ENCODE measurements at places on chromosomes 13 and 19.

DNA sequence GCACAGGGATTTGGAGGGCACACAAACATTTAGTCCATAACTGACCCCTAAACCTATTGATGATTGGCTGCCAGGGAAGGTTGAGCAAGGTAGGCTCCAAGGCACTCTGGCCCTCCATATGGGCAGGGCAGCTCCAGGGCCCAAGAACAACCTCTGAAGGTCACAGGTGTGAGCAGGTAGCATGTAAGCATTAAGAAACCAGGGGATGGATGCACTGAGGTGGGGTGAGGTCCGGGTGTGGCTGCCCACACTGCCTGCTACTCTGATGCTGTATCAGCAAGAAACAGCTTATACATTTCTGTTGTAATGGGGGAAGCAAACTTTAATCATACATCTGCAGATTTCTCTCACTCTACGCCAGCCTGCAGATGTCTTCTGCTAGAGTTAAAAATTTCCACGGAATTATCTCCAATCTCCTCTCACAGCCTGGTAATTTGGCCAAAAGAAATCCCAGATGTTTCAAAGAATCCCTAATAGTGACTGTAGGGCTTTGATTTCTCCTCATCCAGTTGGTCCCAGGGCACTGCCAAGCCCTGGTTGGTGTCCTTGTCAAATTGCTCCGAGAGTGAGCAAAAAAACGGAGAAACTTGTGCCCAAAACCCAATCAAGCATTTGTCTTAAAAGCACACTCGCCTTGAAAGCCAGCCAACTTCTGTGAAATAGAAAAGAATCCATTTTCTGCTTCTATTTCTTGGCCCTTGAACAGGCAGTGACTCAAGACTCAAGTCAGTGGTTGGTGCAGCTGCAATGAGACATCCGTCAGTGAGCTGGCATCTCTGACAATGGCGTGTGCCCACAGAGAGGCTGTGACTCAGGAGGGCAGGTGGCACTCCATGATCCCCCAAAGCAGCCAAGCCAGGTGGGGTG is 72.5 kb upstream of the MRI1 start:
- no peak for DNase-seq

DNA sequence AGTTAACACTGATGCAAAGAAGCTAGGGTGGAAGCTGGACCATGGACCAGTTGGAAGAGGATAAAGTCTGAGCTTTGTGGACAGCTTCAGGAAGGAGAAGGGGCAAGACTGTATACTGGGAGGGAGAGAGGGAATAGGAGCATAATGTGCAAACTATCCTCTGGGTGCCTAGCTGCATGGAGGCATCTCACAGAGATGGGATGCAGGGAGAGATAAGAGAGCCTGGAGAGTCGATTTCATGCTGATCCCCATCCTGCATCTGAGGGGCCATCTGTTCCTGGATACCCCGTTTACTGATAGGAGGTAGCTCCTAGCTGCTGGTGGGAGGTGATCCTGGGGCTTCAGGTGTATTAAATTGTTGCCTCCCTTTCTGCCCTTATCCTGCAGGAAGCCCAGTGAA is 8.8 kb downstream of the CYP4F3 start:
- DNase-seq = no peak

GRCh38 chr13:41216160-41216559 is 21.8 kb upstream of the KBTBD7 start:
- no peak for DNase-seq

DNA sequence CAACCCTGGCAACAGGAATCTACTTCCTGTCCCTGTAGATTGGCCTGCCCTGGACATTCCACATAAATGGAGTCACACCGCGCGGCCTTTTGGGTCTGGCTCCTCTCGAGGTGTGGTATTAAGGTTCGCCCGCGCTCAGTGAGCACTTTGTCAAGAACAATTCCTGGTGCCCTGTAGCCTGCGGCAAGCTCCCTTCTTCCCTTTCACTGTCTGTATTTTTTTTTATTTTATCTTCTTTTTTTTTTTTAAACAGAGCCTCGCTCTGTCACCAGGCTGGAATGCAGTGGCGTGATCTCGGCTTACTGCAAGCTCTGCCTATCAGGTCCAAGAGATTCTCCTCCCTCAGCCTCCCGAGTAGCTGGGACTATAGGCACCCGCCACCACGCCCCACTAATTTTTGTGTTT is 28.3 kb downstream of the PEX11G start:
- no peak for DNase-seq

GRCh38 chr13:85461621-85462020 is 337.6 kb downstream of the SLITRK6 start:
- DNase-seq = no peak

DNA sequence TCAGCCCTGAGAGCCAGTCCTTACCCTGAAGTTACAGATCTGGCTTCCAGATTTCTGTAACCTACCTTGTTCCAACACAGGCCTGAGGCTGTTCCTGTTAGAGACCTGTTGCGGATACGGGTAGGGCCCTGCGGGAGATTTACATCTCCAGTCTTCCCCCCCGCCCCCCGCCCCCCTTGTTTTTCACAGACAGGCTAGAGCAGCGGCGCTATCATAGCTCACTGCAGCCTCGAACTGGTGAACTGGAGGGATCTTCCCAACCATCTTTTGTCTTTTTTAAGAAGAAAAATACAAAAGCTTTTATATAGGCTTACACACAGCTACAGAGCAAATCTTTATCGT is 10.6 kb upstream of the CEACAM21 start:
- peak; percentile 44 for DNase-seq

DNA sequence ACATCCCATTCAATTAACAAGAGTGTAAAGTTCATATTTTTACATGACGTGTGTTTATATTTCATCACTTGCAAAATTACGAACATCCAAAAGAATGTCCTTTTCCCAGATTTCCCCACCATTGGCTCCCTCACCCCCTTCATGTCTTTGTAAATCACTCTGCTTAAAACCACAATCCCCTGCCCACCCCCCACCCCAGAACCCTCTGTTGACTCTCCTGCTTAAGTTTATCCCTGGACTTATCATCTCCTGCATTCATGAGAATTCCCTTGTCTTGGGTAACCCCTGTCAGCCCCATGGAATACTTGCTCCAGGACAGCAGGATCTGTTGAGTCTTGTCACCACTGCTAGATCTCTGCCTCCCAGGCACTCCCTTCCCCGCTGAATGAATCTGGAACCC is 109.9 kb downstream of the COL4A1 start:
- no peak for DNase-seq

DNA sequence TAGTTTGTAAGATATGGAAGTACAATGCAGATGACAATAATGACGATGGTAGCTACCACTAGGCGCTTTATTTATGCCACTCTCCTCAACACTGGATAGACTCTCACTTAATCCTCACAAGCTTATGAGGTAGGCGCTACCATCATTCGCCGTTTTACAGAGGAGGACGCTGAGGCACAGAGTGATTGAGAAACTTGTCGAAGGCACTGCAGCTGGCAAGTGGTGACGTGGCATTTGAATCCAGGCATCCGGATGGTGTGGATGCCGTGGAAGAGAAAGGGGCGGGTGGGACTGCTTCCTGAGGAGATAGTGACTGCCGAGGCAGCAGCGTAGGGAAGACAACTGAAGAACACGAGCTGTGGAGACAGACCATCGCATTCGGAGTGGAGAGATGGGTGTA is 1.3 kb upstream of the RPS9 start:
- no peak for DNase-seq

DNA sequence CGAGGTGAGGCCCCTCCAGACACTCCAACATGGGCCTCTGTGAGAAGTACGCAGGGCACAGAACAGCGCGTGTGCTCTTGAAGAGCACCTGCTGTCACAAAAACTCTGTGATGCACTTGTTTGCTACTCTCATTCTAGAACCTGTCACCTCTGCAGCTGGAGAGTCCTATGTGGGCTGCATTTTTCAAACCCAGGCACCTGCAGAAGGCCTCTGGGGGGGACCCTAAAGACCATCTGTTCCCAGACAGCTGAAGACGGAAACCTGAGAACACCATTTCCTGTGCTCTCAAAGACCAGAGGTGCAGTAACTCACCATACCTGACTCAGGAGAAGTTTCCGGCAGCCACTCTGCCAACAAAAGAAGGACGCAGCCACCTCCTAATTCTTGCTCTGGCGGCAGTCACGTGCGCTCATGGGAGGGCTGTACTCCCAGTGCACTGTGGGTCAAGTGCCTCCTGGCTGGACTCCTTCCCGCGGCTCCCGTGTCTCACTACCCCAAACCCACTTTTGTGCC is 28.1 kb downstream of the RANBP3 start:
- DNase-seq = peak; percentile 69

- DNase-seq = no peak
These were observed 7.3 kb downstream of the TNNT1 start for GRCh38 chr19:55141696-55142095.

DNA sequence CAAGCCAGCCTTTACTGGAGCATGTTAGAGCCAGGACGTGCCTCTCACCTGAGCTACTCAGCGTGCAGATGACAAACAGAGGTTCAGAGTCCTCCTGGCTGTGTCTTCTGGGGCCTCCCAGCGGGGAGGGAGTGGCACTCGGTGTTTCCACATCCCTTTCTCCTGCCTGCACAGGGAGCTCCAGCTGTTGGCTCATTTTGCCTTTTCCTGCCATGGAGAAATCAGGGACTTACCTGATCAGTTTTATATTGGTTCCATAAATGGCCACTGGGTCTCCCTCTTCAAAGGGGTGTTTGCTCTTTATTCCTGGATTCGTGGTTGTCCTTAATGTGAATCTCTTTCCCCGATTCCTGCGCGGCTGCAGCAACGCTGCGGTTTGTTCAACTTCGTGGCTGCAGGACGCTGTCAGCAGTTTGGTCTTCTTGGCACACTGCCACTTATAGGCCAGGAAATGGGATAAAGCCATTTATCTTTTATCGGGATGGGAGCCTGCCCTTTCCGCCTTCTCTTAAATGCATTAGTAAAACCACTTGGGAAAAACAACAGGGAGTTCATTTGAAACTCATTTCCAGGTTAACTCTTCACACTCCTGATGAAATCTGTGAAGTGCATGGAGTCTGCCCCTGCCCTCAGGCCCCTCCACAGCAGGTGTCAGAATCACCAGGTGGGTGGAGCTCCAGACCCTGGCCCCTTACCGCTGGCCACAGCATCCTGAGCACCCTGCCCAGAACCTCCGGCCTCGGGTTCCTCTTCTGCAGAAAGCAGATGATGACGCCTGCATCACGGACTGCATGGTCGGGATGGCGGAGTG is 39.8 kb upstream of the MCF2L start:
- no peak for DNase-seq

DNA sequence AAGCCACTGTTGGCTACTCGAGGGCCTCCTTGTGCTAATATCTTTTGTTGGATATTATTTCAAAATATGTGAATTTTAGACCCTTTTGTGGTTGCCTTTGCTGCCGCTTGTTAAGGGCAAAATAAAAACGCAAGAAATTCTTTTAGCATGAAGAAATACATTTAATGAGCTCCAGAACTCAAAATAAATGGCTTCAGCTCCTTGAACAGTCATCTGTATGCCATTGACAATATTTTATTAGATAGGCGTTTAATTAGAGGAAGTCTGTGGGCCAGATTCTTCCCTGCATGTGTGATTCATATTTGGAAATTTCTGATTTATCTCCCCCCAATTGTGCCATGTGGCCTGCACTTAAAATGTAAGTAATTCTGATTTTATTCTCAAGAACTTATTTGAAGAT is 177.2 kb downstream of the STK24 start:
- no peak for DNase-seq

DNA sequence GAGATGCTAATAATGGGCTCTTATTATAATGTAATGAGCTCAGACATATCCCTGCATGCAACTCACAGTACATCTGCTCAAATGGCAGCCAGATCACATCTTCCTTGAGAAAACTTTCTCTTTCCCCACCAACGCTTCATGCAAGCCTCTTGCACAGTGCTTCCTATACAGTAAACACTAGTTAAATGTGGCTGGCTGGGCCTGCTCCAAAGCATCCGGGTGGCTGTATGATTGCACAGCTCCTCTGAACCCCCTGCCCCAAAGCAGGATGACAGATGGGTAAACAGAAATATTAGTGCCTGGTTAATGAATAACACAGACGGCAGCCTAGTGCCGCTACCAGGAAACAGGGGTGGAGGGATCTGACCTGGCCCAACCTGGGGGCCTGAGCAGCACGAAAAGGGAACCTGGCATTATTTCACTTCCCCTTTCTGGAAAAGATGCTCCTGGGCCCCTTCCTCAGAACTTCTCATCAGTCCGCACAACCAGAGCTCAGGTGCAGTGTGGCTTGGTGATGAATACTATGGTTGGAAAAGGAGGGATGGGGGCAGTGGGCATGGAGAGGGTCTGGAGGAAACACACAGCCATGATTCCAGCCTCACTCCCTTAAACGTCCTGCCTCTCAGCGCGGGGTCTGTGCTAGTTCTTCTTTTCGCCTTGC is 10.8 kb downstream of the FFAR2 start:
- DNase-seq = no peak
